ENCODE measurements at places on chromosomes 4 and X. TPM values are rescaled to one million over a fixed set of nuclear protein-coding genes. Genes with fewer than 3 reads are reported as not detected.

- no peak for DNase-seq
These were observed 124.0 kb downstream of the PRKX start for GRCh38 chrX:3589474-3589873.

The MAGEC3 gene
- 0.29 TPM for polyA plus RNA-seq

The TKTL2 gene
- not detected for polyA plus RNA-seq

GRCh38 chr4:22237155-22237751 lies 278.6 kb downstream of the ADGRA3 start:
- DNase-seq = no peak

DNA sequence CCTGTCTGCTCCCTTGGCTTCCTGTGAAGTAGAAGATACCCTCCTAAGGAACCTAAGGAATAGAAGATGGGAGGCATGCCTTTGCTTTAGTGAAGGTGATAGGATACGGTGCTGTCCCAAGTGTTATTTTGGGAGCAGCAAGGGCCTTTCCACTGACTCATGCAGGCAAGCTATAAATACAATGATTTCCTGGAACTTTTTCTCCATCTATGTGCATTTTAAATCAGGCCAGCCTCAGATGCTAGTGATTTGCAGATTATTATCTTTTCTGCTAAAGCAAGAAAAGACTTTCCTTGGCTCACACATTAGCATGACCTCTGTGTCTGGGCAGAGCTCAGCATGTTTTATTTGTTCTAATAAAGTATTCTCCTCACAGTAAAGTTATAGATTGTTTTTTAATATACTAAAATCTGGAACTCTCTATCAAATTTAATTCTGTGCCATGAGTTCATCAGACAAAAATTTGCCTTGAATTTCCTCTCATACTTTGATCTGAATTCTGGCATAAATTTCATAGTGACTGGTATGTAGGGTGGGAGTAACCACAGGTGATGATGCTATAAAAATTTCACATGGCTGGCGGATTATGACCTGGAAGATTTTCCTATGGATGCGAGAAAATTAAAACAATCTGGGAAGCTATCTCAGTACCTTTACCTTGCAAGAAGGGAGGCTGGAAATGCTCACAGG lies 131.7 kb downstream of the REPS2 start:
- peak; percentile 88 for DNase-seq

DNA sequence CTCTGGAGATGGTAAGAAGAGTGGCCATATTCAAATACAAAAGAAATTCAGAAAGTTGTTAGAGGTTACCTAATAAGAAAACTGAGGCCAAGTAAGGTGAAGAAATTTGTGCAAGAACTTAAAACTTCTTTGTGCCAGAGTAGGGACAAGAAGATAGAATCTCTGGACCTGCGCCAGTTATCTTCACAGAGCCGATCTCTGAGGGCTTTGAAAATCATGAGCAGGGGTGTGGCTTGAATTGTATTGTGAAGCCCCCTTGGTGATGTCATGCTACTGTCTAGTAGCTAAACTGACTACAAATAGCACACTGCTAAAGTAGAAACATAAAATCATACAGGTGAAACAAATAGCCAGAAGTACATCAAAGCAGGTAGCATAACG lies 184.6 kb downstream of the UGT8 start:
- DNase-seq = peak; percentile 9

The PFKFB1 gene
- 0.71 TPM for polyA plus RNA-seq

- DNase-seq = peak; percentile 7
These were observed 939.8 kb downstream of the GLUD2 start for GRCh38 chrX:121987163-121987562.

GRCh38 chr4:185582651-185583400 lies 47.5 kb upstream of the PDLIM3 start:
- no peak for DNase-seq

DNA sequence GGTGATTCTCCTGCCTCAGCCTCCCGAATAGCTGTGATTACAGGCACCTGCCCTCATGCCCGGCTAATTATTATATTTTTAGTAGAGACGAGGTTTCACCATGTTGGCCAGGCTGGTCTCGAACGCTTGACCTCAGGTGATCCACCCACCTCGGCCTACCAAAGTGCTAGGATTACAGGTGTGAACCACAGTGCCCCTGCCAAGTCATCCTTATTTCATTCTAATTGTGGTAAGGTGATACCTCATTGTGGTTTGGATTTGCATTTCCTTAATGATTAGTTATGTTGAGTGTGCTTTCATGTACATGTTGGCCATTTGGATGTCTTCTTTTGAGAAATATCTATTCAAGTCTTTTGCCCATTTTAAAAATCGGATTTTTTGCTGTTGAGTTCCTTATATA lies 93.0 kb downstream of the USP9X start:
- DNase-seq = no peak

Data from muscle of leg (tissue), 16 donors.